ENCODE measurements at places on chromosomes 2 and 18.

DNA sequence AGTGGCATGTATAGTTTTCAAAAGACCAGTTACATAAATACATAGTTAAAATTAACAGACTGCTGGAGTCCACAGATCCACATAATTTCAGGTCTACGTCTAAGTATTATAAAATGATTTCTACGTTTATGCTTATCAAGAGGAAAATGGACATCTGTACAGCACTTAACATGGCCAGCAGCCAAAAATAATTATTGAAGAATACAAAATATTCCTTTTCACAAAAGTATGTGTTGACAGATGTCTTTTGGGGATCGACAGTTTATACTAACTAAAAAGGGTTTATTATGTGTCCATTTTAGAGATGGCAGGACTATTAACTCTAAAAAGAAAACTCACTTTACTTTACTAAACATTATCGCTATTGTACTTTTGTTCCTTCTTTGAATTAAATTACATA lies 112.9 kb upstream of the RNU4ATAC start:
- DNase-seq, result no peak

GRCh38 chr2:21146638-21147037 lies 22.9 kb downstream of the TDRD15 start:
- DNase-seq, result no peak

GRCh38 chr18:58429442-58429841 lies 199.4 kb downstream of the ALPK2 start:
- DNase-seq, result no peak

DNA sequence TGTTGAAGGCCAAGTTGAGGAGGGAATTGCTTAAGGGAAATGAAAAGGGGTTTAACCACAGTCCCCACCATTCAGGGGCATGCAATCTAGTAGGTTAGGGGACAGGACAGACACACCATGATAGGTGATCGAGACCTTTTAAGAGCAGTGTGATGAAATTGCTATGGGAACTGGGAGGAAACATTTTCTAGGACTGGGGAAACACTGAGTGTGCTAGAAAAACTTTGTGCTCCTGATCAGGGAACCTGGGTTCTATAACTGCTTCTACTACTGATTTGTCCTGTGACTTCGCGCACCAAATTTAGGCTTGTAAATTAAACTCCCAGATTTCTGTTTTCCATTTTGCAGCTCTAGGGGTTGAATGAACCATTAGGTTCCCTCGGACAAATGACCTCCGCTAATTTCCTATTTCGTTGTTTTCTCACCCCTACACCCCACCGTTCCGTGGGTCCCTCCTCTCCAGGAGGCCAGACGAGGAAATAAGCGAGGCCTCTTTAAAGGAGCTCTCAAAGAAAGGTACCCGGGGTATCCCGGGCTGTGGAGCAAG lies 371 bp upstream of the LCLAT1 start:
- no peak for DNase-seq

GRCh38 chr2:54864727-54865126 lies 141.3 kb downstream of the EML6 start:
- DNase-seq, result no peak

DNA sequence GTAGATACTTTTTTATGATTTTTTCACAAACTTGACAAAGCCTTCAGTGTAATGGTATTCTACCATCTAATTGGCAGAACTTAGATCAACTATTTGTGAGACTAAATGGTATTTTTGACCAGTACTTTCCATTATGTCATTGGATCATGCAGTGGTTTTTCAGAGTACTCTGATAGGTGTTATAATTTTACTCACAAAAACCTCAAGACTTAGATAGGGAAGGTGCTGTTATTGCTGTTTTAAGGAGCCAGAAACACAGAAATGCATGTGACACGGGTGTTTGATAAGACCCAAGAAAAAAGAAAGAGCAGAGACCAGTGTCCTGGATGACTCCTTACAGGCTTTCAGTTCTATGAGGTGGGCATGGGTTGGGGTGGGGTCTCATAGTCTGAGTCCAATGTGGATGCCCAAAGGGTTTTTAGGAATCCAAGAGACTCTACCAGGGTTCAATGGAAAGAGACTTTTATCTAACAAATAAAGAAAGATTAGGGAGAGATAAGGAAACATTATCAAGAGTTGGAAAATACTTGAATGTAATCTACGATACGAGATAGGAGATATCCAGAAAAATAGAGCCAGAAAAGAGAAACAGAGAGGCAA lies 31.3 kb downstream of the SP140 start:
- DNase-seq, result no peak

- no peak for DNase-seq
Observed at GRCh38 chr18:7901657-7902056, 334.5 kb downstream of the PTPRM start.

DNA sequence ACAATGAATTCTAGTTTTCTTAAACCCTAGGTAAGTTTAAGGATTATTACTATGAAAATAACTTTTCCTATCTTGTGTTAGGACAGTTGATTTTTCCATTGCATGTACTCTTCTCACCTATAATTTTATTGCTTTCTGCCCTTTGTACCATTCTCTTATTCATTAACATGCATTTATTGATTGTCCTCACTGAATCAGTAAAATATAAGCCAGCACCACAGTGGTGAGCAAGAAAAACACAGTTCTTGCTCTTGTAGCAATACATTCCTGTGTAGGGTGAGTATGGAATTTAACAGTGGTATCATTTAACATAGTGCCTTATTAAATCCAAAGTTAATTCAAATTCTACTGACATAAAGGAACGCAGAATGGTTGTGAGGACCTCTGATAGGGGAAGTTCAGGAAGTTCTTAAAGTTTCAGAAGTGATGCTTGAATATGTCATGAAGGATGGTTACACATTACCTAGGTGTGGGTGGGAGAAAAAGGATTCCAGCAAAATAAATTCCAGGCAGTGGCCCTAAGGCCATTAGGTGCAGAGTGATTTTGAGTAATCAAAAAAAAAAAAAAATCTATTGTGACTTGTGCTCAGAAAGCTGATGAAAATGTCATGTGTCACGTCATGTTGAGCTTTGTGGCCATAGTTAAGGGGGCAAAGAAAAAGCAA lies 104.7 kb upstream of the DSEL start:
- no peak for DNase-seq

- DNase-seq, result no peak
Observed at GRCh38 chr2:15718103-15718943, 126.7 kb downstream of the DDX1 start.

DNA sequence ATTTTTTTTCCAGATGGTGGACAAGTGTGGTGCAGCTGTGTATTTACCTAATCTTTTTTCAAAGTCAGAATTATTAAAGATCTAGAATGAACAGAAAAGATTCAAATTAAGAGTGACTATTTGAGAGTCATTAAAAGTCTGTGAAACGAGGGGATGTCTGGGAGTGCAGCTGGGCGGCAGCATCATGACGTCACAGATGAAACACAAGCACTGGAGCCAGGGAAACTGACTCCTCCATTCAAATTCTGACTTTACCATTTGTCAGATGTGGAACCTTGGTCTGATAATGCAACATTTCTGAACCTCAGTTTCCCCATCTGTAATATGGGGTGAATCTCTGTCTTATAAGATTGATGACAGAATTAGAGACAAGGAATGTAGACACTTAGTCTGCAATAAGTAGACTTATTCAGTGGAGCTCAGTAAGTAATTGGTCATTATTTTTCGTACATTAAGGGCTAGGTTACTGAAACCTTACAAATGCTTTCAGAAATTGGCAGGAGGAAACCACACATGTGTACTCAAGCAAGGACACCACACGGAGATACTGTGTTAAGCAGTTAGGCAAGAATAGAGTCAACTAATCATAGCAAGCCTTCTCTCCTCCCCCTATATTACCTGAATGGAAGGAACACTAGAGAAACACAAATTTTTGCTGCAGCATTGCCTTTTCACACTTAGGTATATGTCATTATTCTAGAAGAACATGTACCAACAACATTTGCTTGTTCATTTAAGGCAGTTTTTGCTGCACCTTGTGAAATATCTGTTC lies 27.8 kb upstream of the CXXC1 start:
- DNase-seq, result no peak

DNA sequence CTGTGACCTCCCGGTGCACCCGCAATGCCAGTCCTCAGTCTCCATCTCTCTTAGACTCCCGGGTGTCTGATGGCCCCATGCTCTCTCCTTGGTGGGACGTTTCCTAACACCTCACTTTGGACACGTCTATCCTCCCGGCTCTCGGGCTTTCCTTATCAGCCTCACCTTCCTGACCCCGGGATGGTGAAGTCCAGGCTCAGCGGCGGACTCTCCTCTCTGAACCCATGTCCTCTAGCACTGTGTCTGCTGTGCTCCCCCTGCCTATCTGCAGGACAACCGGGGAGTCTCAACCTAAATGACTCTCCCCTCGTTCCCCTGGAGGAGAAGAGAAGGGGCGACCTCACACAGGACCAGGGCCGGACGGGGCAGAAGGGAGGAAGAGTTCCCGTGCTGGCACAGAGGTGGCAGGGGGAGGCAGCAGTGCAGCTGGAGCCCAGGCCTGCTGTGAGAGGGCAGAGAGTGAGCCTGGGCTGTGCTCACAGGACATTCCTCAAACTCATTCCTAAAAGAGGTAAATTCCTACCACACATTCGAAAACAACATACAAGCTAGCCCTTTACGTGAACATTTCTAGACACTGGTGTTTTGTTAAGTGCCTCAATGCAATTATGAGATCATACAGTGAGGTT lies 41.9 kb downstream of the MBP start:
- no peak for DNase-seq

DNA sequence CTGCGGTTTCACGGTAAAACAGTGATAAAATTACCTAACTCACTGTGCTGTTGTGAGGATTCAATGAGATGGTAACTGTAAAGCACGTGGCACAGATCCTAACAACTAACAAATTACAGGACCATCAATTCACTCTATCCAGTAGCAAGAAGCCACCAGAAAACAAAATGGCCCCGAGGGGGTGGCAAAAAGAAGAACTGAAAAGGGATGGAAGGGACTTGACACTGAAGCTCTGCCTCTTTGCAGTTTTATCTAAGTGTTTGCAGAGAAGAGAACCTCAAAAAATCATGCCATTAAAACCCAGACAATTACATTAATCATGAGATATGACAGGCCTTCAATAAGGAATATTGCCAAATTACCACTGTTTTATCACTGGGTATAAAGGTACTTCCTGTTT lies 46.7 kb downstream of the IRS1 start:
- DNase-seq, result no peak

GRCh38 chr2:161165266-161165665 lies 5.0 kb downstream of the TANK start:
- DNase-seq, result no peak

GRCh38 chr2:47204691-47205090 lies 49.6 kb upstream of the STPG4 start:
- DNase-seq, result no peak

DNA sequence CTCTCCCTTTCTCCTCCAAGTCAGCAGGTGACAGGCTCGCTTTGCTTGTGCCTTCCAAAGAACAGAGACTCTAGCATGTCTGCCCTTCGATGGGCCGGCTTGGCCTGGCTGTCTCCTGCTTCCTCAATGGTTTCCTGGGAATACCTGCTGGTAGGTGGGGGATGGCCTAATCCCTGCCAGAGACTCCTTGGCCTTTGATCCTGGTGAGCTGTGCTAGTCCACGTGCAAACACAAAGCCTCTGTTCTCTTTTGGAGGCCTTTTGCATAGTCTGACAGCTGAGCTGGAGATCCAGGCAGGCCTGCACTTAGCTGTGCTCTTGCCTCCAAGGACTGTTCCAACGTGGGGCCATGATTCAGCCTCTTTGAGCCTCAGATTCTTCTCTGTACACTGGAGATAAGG lies 67.6 kb downstream of the ARL4C start:
- DNase-seq, result no peak

GRCh38 chr18:35618289-35618688 lies 36.7 kb downstream of the GALNT1 start:
- no peak for DNase-seq

DNA sequence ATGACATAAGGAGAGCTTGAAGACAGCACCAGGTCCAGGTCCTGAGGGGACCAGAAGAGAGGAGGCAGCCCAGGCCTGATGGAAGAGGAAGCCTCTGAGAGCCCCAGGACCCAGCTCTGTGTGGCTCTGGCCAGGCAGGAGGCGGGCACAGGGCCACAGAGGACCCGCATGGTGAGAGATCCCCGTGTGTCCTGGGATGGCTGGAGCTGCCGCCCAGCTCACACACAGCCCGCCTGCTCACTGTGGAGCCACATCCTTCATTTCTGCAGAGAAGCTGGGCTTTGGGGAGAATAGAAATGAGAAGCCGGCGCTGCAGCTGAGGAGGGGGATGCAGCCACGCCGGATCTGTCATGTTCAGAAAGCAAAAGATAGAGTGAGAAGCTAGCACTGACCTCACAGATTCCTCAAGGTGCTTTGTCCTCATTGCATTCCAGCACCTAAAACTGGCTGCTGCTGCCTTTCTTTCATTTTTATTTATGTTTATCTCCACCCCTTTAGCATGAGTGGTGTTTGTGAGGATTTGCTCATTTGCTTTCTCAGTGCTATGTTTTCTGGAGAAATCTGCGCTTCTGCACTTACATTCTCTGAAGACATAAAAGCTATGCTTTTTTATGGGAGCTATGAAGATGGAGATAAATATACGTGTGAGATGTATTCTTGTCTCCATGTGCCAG lies 307.6 kb upstream of the MYT1L start:
- DNase-seq, result no peak

GRCh38 chr2:55011831-55012671 lies 38.2 kb downstream of the RTN4 start:
- no peak for DNase-seq

DNA sequence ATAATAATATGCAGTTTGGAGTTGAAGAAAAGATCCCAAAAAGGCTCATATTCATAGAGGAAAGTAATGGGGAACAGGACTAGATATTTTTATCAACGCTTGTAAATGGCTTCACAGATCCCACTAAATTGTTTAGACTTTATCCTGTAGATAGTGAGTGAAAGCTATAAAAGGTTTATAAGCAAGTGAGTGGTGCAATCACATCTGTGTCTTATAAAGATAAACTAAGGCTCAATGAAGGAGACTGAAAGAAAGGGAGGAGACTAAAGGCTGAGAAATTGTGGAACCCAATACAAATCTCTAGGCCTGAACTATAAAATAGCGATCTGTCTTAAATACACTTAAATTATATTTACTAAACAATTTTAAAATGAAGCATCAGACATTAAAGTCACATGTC lies 7.7 kb downstream of the SP3 start:
- no peak for DNase-seq

DNA sequence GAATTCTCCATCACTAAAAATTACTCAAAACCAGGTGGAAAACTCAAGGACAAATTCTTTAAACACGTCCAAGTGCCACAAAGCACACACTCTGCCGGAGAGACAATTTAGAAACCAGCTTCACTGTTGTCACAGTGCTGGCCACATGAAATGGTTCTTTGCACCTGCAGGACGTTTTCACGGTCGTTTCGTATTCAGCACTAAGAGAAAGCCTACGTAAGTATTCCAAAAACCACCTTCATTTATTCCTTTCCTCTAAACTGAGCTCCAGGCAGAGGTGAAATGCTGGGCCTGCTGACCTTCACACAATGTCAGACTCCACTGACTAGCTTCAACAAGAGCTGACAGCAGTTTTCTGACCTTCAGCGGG lies 680 bp downstream of the ATP5F1A start:
- DNase-seq, result no peak
